ENCODE measurements at places on chromosomes 3 and 15. TPM values are rescaled to one million over a fixed set of nuclear protein-coding genes. Genes with fewer than 3 reads are reported as not detected.
A peak's percentile ranks its signal among the peaks of the same experiment; 100 is the strongest.

DNA sequence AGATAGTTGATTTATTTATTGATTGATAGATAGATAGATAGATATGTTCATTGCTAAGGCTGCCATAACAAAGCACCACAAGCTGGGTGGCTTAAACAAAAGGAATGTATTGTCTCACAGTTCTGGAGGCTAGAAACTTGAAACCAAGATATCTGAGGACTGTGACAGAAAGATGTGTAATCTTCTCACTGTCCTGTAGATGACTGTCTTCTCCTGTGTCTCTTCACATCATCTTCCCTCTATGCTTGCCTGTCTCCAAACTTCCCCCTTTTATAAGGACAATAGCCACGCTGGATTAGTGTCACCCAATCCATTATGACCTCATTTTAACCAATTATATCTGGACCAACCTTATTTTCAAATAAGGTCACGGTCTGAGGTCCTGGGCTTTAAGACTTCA, 40.9 kb downstream of the GNB4 start:
- DNase-seq: peak; percentile 37

GRCh38 chr3:102529452-102529851, 94.6 kb downstream of the ZPLD1 start:
- peak; percentile 7 for DNase-seq

LTF gene
- total RNA-seq: not detected

DNA sequence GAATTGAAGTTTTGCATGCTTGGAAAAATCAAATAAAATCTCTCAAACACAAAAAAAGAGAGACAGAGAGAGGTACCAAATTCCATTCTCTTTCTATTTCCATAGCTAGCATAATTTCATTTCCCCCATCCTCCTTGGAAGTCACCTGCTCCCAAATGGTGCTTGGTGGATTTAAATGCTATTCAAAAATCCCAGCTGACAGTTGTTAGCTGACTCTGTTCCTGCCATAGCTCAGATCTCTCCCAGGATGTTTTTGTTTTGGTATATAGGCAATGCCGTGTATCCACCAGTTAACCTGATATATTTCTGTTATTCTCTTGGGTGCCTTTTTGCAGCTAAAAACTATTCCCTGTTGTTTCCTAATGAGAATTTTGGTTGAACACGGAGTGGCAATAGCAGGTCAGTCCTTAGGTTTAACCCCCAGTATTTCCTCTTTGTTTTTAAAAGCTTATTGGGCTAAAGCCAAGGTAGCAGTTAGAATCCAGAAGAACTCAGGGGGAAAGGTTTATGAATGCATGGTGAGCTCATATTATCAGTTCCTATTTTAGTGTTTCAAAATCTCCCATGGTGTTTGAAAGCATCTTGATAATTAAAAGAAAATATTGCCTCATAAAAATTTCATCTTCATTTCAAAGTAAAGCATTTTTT, 240.0 kb upstream of the GBE1 start:
- DNase-seq: no peak

MESP2 gene
- total RNA-seq: 0.28 TPM

GRCh38 chr15:70754862-70755261, 8.5 kb downstream of the UACA start:
- no peak for DNase-seq

- peak; percentile 35 for DNase-seq
These were observed 373.1 kb upstream of the WNT5A start for GRCh38 chr3:55860049-55860721.

All from IMR-90 (cell line).